SK-N-SH (cell line): ENCODE measurements at places on chromosomes 13 and 19. TPM values are rescaled to one million over a fixed set of nuclear protein-coding genes. Genes with fewer than 3 reads are reported as not detected.

Gene PIN1
- 148 and 152 TPM in 2 replicates for polyA plus RNA-seq

Gene NCR1
- polyA plus RNA-seq, result not detected in 2 replicates

- no peak for DNase-seq
These were observed 2.7 kb downstream of the NBEA start for GRCh38 chr13:34944751-34945150.

DNA sequence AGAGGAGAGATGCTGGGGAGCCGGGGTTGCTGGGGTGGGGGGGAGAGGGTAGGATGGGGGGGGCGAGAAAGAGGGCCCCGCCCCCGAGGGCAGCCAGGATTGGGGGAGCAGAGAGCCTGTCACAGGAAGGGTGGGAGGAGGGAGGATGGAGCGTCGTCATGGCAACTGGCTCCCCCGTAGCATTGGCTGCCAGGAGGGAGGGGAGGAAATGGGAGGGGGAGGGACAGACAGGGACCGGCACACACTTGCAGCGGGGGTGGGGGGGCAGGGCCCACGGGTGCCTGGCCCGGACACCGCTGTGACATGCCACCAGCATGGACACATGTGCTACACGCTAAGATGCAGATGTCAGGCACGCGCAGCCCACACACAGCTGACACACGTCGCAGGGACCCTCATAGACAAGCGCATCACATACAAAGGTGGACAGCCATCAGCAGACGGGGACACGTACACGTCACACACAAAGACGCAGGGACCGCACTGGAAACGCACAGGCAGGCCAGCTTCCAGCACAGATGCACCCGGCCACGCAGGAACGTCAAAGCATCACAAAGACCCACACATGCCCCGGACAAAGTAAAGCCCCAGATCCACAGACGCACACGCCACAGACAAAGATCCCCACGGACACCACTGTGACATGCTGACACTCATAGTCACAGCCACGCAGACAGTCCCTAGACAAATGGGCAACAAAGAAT, at the start of gene LMTK3:
Gene LMTK3 (minus strand): TSS at position 36 of the 704 bp plus-strand sequence. CDS start 259 bp downstream, outside the sequence.
- peak; percentile 97 for DNase-seq
